Stimulated activated CD4-positive, alpha-beta T cell treated with anti-CD3 and anti-CD28 coated beads, Interleukin-4, amount 100 ng/mL, for 4 hours (primary cell): ENCODE measurements at places on chromosomes 1 and 21.

DNA sequence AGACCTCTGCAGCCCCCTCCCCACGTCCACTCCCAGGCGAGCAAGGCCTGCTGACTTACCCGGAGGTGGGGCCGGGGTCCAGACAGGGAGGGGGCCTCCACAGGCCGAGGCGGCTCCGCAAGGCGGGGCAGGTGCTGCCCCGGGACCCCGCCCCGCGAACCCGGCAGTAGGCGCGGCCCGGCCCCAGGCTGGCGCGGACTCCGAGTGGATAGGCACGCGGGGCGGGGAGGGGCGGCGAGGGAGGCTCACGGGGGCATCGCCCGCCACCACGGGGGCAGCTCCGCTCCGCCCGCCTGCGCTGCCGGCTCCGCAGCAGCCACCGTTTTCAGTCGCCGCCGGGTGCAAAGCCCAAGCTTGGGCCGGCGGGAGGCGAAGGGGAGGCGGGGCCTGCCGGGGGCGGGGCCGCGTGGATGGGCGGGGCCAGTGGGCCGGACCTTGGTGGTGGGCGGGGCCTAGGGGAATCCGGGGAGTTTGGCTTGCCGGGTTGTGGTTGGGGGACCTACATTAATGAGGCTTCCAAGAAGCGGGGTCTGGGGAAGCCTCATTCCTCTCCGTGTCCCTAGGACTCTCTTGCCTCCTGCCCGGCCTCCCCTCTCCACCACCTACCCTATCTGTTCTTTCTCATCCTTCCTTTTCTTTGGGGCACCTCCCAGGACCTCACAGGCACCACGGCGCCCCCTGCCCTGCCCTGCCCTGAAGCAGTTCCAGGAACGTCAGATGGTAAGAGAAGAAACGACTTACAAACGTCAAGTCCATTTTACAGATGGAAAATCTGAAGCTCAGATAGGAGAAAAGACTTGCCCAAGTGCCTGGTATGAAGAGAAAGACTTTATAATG lies at the start of gene RIMS3:
Gene RIMS3 (minus strand): TSS at position 348 of the 837 bp plus-strand sequence. CDS start 23,757 bp downstream, outside the sequence.
- DNase-seq = peak; percentile 85

GRCh38 chr1:97412166-97412565 lies 508.7 kb downstream of the DPYD start:
- DNase-seq = no peak

DNA sequence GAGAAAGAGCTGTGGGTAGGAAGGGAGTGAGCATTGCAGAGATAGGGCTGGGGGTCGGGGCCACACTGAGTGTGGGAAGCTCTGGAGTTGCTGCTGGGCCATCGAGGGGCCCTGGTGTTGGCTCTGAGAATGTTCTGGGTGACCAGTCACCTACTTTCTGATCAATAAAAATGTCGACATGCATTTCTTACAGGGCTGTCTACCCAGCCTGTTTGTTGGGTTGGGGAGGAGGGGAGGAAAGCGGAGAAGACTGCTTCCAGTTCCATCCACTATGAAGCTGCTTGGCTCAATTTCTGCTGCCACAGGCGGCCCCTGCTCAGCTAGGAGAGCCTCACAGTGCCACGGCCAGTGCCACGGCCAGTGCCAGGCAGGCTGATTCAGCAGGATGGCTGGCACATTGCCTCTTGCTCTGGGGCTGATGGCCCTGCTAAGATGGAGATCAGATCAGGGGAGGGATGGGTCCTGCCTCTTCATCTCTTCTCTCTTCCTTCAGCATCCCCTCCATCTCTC lies 3.0 kb upstream of the PADI3 start:
- no peak for DNase-seq

GRCh38 chr1:24930260-24931145 lies at the start of gene RUNX3:
Gene RUNX3 (minus strand): TSS chr1:24930276. CDS start chr1:24929868, 408 bp downstream.
- DNase-seq = peak; percentile 91

- no peak for DNase-seq
These were observed 30.0 kb downstream of the CELF3 start for GRCh38 chr1:151686561-151686960.

GRCh38 chr1:110525249-110525595 lies 6.2 kb upstream of the KCNA10 start:
- no peak for DNase-seq

DNA sequence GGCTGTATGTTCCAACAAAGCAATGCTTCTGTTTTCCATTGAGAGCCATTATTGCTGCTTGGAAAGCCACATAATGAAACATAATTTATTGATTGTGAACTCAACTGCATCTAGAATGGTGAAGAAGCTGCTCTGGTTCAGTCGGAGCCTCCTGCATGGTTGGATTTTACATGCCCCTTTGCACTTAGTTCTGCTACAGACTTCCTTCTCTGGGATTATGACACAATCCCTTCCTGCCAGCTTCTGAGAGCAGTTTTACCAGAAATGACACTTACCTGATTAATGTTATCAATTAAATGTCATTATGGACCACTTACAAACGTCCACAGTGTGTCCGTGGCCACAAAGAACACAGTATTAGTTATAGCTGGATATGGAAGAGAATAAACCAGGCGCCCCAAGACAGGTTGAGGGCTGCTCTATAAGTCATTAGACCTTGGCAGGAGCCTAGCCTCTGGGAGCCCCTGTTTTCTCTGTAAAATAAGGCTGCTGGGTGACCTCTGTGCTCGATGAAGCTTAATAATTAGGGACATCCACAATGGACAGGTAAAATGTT lies 7.0 kb upstream of the CD58 start:
- no peak for DNase-seq

GRCh38 chr1:218303176-218303879 lies 18.2 kb downstream of the RRP15 start:
- no peak for DNase-seq

GRCh38 chr1:29392036-29392435 lies 155.7 kb downstream of the PTPRU start:
- DNase-seq = no peak

DNA sequence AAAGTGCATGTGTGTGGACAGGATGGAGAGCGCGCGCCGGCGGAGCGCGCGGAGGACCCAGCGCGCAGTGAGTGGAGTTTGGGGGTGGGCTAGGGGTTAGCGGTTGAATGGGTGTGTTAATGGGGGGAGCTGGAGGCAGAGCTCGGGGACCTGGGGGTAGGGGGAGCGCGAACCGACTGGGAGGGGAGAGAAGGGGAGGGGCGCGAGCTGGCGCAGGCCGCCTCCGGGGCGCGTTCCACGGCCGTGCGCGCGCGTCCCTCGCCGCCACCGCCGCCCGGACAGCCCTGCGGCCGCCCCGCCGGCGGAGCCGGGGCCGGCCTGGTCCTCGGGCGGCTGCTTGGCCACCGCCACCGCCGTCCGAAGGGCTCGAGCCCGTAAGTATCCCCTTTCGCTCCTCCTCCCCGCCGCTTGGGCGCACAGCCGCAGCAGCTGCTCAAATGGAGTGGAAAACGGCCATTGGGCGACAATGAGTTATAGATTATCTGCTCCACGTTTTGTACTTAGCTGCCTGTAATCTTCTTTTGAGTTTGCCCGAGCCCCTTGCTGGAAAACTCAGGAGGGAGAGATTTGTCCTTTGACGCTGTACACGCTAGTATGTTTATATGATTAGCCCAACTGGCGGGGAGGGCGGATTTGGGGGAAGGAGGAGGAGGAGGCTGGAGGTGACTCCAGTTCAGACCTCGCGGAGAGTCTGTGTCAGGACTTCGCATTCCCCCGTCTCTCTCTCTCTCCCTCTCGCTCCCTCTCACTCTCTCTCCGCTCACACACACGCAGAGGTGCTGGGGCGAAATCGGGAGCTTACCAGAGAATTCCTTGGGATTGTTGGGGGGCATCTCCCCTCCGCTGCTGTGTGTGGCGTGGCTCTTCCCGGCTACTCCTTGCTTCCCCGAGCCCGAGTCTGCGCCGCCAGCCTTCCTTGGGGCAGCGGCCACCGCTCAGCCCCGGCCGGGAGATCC lies at the start of gene ADGRL2:
Gene ADGRL2 (plus strand): TSS at position 240 of the 956 bp plus-strand sequence. CDS start 36,051 bp downstream, outside the sequence.
- DNase-seq = no peak

DNA sequence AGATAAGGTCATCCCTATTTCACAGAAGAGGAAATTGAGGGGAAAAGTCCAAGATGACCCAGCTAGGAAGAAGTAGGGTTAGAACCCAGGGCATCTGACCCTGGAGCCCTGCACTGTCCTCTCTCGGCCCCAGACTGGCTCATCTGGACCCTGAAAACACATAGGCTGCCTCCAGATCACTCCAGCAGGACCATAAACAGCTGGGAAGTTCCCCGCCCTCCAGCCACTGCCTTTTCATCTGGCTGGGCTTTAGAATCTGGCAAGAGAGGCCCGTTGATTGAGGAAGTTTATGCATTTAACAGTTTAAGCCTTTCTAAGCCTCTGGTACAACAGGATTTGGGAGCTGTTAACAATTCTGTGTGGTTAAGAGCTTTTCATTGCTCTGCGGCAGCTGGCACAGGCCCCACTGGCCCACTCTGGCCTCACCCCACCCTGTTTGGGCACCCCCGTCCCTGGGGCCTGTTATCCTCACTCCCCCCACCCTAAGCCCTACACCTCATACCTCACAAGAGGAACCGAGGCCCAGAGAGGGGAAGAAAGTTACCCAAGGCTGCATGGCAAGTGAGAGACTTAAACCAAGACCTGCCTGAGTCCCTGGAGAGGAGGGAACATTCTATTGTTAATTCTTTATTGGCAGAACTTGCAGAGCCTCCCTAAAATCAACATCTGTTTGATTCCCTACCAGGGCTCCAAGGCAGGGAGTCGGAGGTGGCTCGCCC lies 84.2 kb downstream of the EPHB2 start:
- no peak for DNase-seq

- DNase-seq = no peak
These were observed 354.1 kb upstream of the C1orf87 start for GRCh38 chr1:60427701-60428100.

- DNase-seq = no peak
These were observed 55.1 kb downstream of the DISP3 start for GRCh38 chr1:11533790-11534787.

- no peak for DNase-seq
These were observed 178.1 kb upstream of the NFIA start for GRCh38 chr1:60904099-60904851.

DNA sequence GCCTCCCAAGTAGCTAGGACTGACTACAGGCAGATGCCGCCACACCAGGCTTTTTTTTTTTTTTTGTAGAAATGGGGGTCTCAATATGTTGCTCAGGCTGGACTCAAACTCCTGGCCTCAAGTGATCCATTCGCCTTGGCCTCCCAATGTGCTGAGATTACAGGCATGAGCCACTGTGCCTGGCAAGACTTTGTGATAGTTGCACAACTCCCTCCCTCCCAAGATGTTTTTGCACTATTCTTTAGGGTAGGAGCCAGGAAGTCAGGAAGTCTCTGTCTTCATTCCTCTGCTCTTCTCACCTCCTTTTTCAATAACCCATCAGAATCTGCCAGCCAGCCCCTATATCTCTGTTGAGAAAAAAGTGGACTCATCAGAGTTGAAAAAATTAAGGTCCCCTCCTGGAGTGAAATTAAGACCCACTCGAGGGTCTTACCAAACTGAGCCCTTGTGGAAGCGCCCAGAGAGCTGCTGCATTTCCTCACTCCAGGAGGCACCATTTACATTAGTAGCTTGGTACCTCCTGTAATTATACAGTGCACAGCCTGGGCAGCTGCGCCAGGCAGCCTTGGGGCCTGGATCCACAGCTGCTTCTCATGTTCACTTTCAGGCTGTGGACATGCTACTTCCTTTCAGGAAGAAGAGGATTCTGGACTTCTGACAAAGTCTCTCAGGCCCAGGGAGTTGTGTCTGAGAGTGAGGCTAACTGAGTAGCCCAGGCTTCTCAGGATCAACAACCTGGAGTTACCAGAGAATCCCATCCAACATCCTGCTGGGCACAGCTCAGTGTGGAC lies 24.0 kb downstream of the TCEA3 start:
- no peak for DNase-seq

- no peak for DNase-seq
These were observed 22.7 kb upstream of the SFT2D2 start for GRCh38 chr1:168202941-168203654.

DNA sequence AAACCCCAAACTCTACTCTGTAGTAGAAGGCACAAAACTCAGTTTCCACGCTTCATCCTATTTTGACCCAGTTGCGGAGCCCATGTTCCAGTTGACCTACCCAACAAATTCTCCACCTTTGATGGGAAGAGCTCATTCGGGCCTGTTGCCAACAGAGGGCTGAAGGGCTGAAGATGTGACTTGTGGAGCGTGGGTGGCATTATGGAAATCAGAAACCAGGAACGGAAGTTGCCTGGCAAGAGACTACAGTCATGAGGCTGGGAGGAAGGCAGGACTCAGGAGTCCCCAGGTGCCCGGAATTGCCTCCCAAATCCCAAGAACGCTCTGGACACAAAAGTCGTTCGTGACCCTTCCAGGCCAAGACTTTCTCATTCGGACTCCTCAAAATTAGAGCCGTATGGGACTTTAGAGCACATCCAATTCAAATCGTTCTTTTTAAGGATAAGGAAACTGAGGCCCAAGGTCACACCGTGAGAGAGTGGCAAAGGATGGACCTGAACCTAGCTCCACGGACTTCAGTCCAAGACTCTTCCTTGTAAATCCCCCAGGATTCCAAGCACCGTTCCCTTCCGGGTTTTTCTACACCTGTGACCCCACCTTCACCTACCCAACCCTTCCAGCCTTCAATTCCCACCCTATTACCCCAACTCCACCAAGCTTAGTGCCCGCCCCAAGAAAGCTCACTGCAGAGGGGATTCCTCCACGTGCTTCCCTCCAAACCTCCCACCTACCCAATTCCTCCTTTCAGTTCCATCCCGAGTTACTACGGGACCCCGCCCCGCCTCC lies 739 bp downstream of the SMG5 start:
- DNase-seq = peak; percentile 10

DNA sequence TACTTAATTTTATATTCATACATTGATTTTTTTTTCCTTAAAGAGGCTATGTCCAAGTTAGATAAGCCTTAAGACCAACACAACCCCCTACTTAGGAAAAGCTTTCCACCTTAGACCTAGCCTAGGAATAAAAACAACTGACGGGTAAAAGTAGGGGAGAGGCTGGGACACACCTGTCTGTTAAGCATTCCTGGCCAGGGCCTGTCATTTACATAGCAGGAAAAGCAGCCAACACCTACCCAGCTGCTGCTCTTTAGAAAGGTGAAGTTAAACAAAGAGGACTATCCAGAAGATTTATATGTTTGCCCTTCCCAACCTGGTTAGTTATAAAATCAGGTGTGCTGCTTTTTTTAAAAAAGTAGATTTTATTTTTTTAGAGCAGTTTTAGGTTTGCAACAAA lies 29.1 kb upstream of the SAMD13 start:
- DNase-seq = no peak

DNA sequence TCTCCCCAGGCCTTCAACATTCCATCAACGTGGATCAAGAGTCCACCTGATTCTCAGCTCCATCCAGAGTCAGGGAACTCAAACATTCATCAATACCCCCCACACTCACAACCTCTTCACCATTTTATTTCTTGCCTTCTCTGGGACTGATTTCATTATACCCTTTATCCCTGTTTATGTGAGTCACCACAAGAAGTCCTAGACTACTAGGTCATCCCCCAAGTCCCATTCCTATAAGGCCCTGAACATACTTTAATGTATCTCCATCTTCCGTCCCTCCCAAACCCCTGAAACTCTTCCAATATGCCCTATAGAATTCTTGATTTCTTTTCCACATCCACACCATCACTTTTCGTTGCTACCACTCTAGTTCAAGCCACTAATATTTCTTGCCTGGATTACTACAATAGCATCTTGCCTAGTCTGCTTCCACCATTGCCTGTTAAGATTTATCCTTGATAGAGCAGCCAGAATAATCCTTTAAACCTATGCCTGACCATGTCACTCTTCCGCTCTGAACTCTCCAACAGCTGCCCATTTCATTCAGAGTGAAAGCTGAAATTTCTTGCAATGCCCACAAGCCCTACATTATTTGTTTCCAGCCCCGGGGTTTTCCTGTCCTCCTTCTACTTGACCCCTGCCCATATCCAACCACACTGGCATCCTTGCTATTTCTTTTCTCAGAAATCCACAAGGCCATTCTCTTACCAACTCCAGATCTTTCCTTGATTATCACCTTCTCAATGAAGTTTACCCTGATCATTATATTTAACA lies 9.4 kb upstream of the SAMD13 start:
- no peak for DNase-seq

- no peak for DNase-seq
These were observed 659 bp downstream of the FAF1 start for GRCh38 chr1:50959303-50959912.
